ENCODE measurements at places on chromosomes 6 and 20. TPM values are rescaled to one million over a fixed set of nuclear protein-coding genes. Genes with fewer than 3 reads are reported as not detected.

The CARMIL1 gene
- total RNA-seq = 11.2 TPM

The DNAH8 gene
- total RNA-seq = under 0.01 TPM

The SYCP2L gene
- not detected for total RNA-seq

The KCNQ5 gene
- total RNA-seq = 0.97 TPM

The ADAM33 gene
- total RNA-seq = 44.8 TPM

The LPA gene
- not detected for total RNA-seq

The C20orf141 gene
- 0.32 TPM for total RNA-seq

The PKIG gene
- 220 TPM for total RNA-seq

The HLA-F gene
- total RNA-seq = 42.2 TPM

The ASF1A gene
- 17.4 TPM for total RNA-seq

The NRSN1 gene
- not detected for total RNA-seq

The ABHD16B gene
- total RNA-seq = not detected

The PREX1 gene
- 23.8 TPM for total RNA-seq

The MED23 gene
- 54.4 TPM for total RNA-seq

The EBF4 gene
- total RNA-seq = 2.6 TPM

The RSPO3 gene
- total RNA-seq = 0.32 TPM

The RHAG gene
- not detected for total RNA-seq

The VNN1 gene
- total RNA-seq = under 0.01 TPM

The MCCD1 gene
- total RNA-seq = not detected

The SLC13A3 gene
- 1.6 TPM for total RNA-seq

The LGSN gene
- 0.32 TPM for total RNA-seq

The TBCC gene
- 38.7 TPM for total RNA-seq

The GHRH gene
- not detected for total RNA-seq

The NRN1 gene
- not detected for total RNA-seq

The MKKS gene
- 9.1 TPM for total RNA-seq

The GPLD1 gene
- 0.43 TPM for total RNA-seq

The FAM229B gene
- total RNA-seq = 18.0 TPM

The FAM83C gene
- total RNA-seq = not detected

The CASS4 gene
- 3.5 TPM for total RNA-seq

The C20orf202 gene
- total RNA-seq = not detected

The C20orf204 gene
- total RNA-seq = 0.97 TPM

The HLA-DPA1 gene
- total RNA-seq = 0.97 TPM

The IMPG1 gene
- not detected for total RNA-seq

The RIPOR2 gene
- 5.2 TPM for total RNA-seq

The SKIC2 gene
- 52.2 TPM for total RNA-seq

The GTSF1L gene
- total RNA-seq = not detected

The BLCAP gene
- 37.7 TPM for total RNA-seq

The ETV7 gene
- 0.32 TPM for total RNA-seq

The CDH4 gene
- 1.3 TPM for total RNA-seq

The RIPOR3 gene
- total RNA-seq = 29.3 TPM

The SMIM29 gene
- total RNA-seq = 22.5 TPM

The CPNE1 gene
- 92.0 TPM for total RNA-seq

The SGK1 gene
- 268 TPM for total RNA-seq

The TMEM200A gene
- 47.7 TPM for total RNA-seq

The TFAP2A gene
- 2.6 TPM for total RNA-seq

The VIP gene
- total RNA-seq = not detected

The LY86 gene
- total RNA-seq = not detected

The BPIFB2 gene
- total RNA-seq = not detected

The RRAGD gene
- total RNA-seq = under 0.01 TPM

The ZNF165 gene
- 0.86 TPM for total RNA-seq

The NFATC2 gene
- total RNA-seq = under 0.01 TPM

The SIRPD gene
- total RNA-seq = under 0.01 TPM

Data from fibroblast of villous mesenchyme (primary cell).